ENCODE measurements at places on chromosomes 3 and 15.

GRCh38 chr3:9861201-9861600 lies 17.4 kb upstream of the RPUSD3 start:
- DNase-seq, result no peak

GRCh38 chr15:69340243-69340900 lies 41.7 kb downstream of the PAQR5 start:
- no peak for DNase-seq

- no peak for DNase-seq
Measured at GRCh38 chr3:34864011-34864410, 775.3 kb upstream of the ARPP21 start.

GRCh38 chr3:107408513-107408912 lies 31.3 kb downstream of the CCDC54 start:
- DNase-seq, result no peak

DNA sequence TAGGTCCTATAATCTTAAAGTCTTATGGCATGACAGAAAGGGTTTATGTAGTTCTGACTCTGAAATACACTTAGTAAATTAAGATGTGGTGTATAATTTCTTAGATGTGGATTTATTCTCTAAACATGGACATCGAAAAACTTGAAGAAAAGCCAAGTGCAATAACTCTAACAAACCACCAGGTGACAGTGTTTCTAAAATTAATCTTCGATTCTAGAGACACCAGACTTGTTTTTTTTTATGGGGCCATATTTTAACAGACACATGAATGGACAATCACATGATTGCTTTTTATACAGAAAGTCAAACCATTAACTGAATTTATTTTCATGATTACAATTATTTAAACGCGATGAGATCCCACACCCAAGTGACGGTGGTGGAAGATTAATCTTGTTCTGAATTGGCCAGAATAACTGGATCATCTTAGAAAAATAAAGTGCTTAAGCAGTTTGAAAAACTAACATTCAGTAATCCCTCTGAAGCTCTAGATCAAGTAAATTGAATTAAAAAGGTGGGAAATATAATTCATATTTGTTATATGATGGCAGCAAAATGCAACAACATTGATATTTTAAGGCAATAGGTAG lies 305.1 kb downstream of the LSAMP start:
- no peak for DNase-seq

DNA sequence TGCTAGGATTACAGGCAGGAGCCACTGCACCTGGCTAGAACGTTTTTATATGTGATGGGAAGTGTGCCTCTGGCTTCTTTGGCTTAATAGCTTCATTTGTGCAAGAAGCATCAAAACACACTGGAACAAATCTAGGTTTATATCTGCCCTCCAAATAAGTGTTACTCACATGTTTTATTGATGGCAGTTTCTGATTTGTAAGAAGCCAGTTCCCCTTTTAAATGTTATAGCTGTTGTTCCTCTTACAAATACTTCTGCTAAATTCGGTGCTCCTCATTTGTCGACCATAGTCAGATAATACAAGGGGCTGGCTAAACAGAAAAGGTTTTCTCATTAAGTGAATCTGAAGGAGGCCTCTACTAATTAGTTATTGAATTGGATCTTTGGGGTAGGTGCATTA lies 307.1 kb upstream of the SEMA6D start:
- DNase-seq, result no peak

GRCh38 chr15:87566236-87566635 lies 690.3 kb downstream of the NTRK3 start:
- DNase-seq, result no peak

- no peak for DNase-seq
Measured at GRCh38 chr15:53627279-53627678, 132.2 kb downstream of the WDR72 start.

- DNase-seq, result no peak
Measured at GRCh38 chr15:62059816-62060112, 483 bp downstream of the VPS13C start.

GRCh38 chr15:80773122-80773551 lies 6.0 kb upstream of the CEMIP start:
- DNase-seq, result peak; percentile 77

DNA sequence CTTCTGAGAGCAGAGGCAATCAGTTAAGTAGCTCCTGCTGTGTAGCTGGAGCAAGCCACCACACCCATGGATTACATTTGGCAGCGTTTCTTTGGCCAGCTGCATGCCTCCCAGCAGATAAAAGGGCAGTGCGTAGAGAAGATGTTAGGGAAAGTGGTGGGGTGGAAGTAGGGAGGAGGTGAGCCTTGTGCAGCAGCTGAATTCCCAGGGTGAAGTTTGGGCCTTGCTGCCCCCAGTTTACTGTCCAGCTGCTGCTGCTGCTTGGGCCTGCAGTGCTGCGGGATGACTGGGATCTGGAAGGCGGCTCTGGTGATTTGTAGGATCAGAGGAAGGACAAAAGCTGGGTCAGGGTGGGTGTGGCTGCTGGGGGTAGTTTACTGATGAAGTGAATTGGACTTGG lies 318.7 kb upstream of the C2CD4B start:
- no peak for DNase-seq

- DNase-seq, result no peak
Measured at GRCh38 chr3:188051801-188052168, 102.2 kb upstream of the LPP start.

- DNase-seq, result no peak
Measured at GRCh38 chr3:16912400-16913263, 27.9 kb downstream of the PLCL2 start.

GRCh38 chr3:150798122-150798618 lies 35.2 kb upstream of the SIAH2 start:
- DNase-seq, result no peak

DNA sequence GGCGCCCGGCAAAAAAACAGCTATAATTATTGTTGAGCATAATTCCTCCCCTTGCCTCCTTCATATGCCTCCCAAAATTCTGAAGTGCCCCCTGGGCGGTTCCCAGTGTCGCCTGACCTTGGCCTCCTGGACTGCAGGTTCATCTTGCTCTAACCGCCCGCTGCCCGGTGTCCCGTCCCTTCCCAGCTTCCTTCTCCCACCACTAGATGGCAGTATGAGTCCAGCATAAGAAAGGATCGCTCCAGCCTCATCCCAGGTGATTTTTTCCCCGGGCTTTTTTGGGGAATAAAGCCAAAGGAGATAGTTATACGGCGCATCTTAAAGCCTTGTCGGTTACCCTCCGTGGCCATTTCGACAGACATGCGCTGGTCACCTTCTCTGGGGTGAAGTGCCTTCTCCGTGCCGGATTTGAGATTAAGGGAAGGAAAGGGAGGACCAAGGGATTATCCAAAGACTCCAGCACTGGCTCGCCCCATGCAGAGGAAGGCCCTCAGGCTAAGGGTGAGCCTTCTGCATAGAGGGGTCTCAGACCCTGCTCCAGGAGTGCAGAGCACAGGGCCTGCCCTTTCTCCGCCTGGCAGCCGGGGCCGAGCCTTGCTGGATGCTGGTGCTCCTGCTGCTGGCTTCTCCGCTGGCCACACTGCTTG lies 45.8 kb upstream of the TRA2B start:
- DNase-seq, result no peak

DNA sequence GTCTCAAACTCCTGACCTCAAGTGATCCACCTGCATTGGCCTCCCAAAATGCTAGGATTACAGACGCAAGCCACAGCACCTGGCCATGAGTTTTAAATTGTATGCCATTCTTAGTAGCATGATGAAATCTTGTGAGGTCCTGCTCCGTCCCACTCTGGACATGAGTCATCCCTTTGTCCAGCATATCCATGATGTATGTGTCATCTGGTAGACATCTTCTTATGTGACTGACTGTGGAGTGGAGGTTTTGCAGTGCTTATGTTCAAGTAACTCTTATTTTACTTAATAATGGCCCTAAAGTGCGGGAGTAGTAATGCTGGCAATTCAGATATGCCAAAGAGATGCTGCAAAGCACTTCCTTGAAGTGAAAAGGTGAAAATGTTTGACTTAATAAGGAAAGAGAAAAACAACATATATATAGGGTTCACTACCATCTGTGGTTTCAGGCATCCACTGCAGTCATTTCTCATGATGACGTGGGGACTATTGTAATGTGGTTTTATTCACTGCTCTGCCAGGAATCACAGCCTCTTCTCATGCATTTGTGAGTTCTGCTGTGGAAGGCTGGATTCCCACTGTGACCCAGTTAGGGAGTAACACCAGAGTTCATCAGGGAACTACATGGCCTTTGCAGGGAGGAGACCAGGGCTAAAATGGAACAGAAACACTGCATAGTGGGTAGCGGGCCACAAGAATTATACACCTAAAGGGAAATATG lies 204.6 kb upstream of the STRIT1 start:
- DNase-seq, result peak; percentile 50

- no peak for DNase-seq
Measured at GRCh38 chr15:50380089-50380488, 25.1 kb upstream of the GABPB1 start.

- DNase-seq, result no peak
Measured at GRCh38 chr3:102471001-102471400, 36.2 kb downstream of the ZPLD1 start.

- no peak for DNase-seq
Measured at GRCh38 chr3:107999215-107999775, 91.5 kb downstream of the CD47 start.

GRCh38 chr3:172518929-172519640 lies 4.1 kb downstream of the TNFSF10 start:
- no peak for DNase-seq

GRCh38 chr15:59298225-59298853 lies 74.3 kb downstream of the MYO1E start:
- no peak for DNase-seq

DNA sequence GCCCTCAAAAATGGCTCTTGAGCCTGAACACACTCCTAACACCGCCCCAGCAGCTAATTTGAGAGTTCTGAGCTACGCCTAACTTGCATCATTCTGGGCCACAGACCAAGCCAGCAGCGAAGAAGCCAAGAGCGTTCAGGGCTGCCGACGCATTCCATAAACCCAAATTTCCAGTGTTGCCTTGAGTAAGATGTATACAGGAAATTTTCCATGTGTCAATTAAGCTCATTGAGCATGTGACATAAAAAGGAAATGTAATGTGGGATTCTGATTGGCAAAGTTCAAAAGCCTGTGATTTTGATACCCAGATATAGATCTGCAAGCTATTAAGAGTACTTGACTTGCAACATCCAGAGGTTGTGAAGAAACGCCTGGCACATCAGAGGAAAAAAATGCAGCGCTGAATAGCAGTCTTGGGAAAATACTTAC lies 148.6 kb upstream of the NR2F2 start:
- DNase-seq, result peak; percentile 89

GRCh38 chr3:32882189-32882588 lies 64.4 kb downstream of the TRIM71 start:
- no peak for DNase-seq

DNA sequence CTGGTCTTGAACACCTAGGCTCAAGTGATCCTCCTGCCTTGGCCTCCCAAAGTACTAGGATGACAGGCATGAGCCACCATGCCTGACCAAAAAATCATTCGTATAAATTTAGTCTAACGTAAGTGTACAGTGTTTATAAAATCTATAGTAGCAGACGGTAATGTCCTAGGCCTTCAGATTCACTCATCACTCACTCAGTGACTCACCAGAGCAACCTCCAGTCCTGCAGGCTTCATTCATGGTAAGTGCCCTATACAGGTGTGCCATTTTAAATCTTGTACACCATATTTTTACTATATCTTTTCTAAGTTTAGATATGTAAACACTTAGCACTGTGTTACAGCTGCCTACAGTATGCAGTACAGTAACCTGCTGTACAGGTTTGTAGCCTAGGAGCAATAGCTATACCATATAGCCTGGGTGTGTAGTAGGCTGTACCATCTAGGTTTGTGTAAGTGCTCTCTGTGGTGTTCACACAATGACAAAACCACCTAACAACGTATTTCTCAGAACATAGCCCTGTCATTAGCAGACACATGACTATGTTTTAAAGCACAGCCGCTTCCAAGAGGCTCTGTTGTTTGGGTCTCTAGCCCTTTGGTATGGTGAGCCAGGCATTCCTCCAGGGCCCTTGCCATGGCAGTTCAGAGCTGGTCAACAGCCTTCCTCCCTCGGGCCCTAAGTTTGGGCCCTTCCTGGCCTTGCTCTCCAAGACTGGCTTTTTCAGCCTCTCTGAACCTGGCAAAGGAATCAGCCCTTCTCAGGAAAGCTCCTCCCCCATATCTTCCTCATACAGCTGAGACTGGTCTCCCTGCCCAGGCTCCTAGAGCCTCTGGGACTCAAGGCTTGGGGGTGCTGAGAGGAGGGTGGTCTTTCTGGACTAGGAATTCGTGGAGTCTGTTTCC lies 1.9 kb upstream of the CCDC9B start:
- no peak for DNase-seq

DNA sequence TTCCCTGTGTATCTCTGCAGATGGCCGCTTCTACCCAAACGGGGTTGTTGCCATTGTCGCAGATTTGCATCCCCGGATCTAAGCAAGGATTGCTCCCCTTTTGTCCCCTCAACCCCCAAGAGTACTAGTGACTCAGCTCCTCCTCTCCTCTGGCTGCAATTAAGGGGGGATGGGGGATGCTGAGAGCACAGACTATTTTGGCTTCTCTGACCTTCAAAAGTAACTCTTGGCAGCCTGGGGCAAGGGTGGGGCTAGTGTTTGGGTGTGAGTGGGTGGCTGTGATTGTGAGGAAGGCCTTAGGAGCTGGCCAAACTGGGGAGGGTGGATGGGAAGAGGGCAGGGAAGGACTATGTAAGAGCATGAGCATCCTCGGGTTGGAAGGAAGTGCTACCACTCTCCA lies 1.2 kb upstream of the MAP1A start:
- no peak for DNase-seq

DNA sequence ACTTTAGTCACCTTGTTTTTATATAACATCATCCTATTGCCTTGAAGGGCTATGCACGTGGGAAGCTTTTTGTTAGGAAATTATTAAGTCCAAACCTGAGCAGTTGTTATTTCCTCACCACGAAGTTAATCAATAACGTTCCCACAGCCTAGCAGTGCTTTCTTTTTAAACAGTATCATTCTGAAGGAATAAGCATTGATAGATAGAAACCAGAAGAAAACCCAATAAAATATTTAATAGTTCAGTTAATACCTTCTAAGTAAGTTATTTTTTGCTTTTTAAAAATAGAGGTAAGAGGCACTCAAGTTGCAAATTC lies 149.3 kb downstream of the KCNMB2 start:
- no peak for DNase-seq

- no peak for DNase-seq
Measured at GRCh38 chr15:37106490-37107001, 6.2 kb upstream of the MEIS2 start.

DNA sequence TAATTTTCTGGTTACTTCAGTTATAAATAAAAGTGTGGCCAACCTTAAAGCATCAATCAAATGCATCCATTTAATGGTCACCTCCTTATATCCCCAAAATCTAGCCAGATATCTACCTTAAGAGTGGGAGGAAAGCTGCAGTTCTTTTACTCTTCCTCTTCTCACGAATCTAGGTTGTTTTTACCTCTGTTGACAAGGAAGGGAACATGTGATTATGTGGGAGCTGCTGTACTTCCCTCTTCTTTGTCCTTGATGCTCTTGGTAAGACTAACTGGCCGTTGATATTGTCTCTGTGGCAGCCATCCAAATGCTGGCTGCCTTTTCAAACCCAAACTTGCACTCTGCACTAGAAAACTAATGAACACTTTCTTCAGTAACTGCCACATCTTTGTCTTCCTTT lies 275.3 kb upstream of the CADM2 start:
- no peak for DNase-seq

GRCh38 chr3:119555309-119555735 lies 4.1 kb downstream of the CD80 start:
- no peak for DNase-seq

GRCh38 chr3:176463610-176464009 lies 733.7 kb downstream of the TBL1XR1 start:
- no peak for DNase-seq

- no peak for DNase-seq
Measured at GRCh38 chr3:184335291-184335660, 2.1 kb upstream of the FAM131A start.
